ENCODE measurements at places on chromosomes 2 and 18.

DNA sequence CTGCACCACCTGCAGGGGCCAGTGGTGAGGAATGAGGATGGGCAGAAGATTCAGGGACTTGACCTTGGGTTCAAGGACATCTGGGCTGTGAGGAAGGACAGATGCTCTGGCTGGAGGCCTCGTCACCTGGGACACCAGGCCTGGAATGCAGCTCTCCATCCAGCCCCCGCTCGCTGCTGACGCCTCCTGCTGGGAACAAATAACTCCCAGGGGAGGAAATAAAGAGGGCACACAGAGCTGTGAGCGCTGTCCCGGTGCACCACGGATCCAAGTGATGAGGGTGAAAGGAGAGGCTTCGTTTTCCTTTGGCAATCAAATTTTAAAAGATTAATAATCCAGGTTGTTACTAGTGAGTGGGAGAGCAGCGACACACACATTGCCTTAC, 368.0 kb upstream of the MYT1L start:
- DNase-seq: no peak

GRCh38 chr18:42392416-42392815, 437.4 kb downstream of the PIK3C3 start:
- no peak for DNase-seq

GRCh38 chr2:119224391-119225104, 914 bp downstream of the STEAP3 start:
- DNase-seq: no peak

DNA sequence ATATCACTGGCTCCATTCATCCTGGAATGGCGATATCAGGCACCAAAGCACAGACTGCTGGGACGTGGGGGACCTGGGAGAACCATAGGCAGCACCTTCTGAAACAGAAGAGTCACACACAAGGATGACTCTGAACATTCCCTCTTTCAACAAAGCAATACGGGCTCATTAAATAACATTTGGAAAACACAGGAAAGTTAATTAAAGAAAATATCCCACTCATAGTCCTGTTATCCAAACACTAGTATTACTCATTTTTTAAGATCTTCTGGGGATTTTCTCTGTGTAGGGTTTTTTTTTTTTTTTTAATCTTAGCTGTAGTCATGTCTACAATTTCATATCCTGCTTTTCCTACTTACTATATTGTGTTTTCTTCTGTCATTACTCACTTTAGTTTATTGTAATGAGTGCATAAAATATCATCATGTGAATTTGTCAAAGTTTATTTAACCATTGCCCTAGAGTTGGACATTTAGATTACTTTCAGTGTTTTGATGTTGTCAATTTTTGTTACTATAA, 70.0 kb upstream of the SP3 start:
- DNase-seq: peak; percentile 76

GRCh38 chr2:189150033-189150432, 29.5 kb downstream of the COL5A2 start:
- peak; percentile 59 for DNase-seq

GRCh38 chr2:217398860-217399259, 539.0 kb upstream of the TNP1 start:
- DNase-seq: no peak
